ENCODE measurements at places on chromosomes 2 and 18. TPM values are rescaled to one million over a fixed set of nuclear protein-coding genes. Genes with fewer than 3 reads are reported as not detected.
A peak's percentile ranks its signal among the peaks of the same experiment; 100 is the strongest.

The VWA3B gene
- not detected for total RNA-seq

The MRO gene
- not detected for total RNA-seq

The CD226 gene
- 0.10 TPM for total RNA-seq

The HOXD13 gene
- 2.1 TPM for total RNA-seq

The ZC3H8 gene
- total RNA-seq, result 5.2 TPM

DNA sequence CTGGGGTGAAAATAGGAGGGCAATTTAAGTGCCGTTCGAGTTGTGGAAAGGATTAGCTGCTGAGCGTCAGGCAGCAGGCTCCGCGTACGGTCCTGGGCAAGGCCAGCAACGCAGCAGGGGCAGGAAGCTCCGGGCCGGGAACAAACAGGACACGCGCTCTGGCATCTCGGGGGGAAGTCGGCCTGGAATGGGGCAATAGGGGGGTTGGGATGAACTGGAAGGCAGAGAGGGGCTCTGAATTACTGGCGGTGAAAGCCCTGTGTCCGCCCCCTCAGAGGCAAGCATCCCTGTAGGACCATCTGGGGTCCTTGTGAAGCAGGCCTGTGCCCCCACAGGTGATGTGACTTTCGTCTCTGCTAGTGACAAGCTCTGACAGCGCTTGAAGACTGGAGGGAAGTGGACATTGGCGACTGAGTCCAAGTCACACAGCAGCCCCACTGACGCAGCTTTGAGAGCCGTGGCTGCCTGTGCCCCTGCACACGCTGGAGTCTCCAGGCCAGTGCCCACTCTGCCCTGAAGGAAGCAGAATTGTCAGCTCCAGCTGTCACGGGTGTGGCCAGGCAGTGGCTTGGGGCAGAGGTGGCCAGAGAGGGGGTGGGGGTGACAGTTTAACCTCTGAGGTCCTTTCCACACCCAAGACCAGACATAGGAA lies 22.3 kb downstream of the GPR35 start:
- DNase-seq, result no peak

- DNase-seq, result no peak
Measured at GRCh38 chr2:54233832-54234649, 22.0 kb downstream of the TSPYL6 start.

GRCh38 chr2:160063271-160063670 lies 856 bp upstream of the PLA2R1 start:
- DNase-seq, result no peak

DNA sequence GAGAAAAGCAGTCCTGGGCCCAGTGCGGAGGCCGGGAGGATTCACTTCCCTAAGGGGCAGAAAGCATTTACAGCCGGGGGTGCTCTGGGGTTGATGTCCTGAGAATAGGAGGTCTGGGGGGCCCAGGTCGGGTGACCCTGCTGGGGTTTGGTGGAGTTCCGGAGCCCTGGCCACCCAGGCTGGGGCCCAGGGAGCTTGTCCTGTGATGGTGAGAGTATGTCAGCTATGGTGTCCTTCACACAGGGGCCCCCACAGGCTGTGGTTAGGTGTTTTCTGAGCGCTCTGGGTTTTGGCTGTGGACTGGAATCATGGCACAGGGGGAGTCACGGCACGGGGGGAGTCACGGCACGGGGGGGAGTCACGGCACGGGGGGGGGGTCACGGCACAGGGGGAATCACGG lies 54.5 kb upstream of the TMEM18 start:
- DNase-seq, result no peak

DNA sequence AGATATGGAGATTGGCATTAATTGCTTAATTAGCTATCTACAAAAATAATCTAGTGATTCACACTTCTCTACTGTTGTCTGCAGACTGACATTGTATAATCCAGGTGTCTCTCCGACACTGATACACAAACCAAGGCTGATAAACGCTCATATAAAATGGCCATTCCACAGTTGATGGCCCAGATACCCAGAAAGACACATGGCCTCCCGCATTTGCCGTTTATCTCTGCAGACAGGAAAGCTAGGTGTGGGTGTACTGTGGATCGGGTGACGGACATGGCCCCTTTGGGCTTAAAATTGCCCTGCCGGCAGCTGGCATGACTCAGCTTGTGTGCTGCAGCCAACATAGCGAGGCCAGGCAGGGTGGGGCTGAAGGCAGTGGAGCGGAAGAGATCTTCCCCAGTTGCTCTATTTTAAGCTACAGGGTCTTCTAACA lies 18.5 kb downstream of the PMAIP1 start:
- DNase-seq, result peak; percentile 92

DNA sequence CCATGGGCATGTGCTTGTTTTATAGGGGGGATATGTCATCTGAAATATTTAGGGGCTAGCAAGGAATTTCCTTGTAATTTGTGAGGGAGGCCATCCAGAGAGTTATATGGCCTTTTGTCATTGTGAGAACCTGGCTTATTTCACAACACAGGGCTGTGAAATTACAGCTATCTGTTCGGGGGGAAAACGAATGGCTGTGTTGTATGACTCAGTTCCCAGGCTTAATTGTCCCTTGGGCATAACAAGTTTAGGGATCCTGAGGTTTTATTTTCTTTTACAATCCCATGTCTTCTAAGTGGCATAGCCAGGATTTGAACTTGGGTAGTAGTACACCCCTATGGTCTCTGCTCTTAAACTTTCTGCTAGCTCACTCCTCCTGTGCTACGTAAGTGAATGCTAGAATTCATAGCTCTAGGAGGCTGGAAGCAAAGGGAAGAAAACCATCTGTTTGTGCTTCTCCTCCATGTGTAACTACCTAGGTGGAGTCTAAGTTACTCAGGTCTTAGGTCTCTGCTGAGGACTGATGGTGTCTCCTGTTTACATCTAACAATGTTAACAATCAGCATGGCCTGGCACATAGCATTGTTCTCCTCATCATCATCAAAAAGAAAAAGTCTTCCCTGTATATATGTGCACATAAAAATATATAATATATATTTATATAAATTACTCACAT lies 53.8 kb downstream of the SKA1 start:
- DNase-seq, result no peak

Measured in M059J (cell line).